ENCODE measurements at places on chromosomes 7 and 10.

DNA sequence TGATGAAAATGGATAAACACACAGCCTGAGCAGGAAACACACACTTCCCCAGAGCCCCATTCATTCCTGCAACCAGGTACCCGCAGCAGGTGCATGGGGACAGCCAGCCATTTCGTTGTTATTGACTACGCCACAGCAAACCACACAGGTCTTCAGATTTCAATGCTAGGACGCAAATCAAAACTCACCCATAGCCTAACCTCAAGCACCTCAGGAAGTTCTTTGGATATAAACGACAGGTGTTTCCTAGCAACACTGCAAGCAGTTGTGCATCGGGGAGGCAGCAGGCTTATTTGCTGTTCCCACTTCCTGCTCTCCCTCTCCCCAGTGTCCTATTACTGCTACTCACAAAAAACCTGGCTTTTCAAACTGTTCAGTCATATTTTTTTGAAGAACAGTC lies 176.5 kb upstream of the FRMD4A start:
- DNase-seq, result no peak

- DNase-seq, result no peak
Observed at GRCh38 chr10:47370015-47370767, 13.9 kb downstream of the ZNF488 start.

DNA sequence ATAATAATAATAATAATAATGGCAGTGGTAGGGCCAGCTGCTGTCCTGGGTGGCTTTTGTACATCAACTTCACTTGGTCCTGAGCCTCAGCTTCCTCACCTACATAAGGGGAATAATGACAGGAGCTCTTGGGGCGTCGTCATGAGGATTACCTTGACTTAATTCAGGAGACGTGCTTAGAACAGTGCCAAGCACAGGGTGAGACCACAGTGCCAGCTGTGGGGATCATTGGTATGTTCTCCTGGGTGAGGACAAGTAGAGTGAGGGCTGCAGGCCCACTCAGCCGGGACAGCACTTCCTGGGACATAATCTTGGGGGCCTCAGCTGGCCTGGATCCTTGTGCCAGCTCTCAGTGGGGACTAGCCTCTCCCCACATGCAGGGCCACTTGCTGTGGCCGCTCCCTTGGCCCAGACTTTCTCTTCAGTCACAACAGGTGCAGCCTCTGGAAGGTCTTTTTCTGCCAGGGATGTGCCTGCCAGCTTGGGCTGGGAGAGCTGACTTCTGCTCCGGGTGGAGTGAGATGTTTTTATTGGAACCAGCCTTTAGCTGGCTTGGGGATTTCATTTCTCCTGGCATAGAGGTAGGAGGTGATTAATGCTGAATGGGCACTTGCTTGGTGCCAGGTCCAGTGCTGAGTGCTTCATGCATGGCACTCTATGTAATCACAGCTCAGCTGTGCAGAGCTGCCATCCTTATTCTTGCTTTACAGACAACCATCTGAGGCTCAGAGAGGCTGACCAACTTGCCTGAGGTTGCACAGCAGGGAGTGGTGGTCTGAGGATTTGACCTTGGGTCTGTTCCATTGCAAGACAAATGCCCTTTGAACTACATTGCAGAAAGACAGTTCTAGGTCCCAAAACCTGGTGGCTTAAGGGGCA lies 45.3 kb downstream of the TSPAN15 start:
- DNase-seq, result no peak

DNA sequence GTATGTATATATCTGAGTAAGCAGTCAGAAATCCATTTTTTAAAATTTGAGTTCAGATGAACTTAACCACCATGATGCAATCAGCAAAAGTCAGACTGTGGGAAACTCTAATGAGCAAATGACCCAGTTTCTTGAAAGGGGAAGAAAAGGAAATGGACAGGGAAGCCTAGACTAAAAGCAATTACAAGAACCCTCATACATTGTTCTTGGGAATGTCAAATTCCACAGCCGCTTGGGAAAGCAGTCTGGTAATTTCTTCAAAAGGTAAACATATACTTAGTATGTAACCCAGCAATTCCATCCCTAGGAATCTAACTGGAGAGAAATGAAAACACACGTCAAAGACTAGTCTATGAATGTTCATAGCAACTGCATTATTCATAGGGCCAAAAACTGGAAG lies 16.4 kb upstream of the FOXK1 start:
- DNase-seq, result no peak

DNA sequence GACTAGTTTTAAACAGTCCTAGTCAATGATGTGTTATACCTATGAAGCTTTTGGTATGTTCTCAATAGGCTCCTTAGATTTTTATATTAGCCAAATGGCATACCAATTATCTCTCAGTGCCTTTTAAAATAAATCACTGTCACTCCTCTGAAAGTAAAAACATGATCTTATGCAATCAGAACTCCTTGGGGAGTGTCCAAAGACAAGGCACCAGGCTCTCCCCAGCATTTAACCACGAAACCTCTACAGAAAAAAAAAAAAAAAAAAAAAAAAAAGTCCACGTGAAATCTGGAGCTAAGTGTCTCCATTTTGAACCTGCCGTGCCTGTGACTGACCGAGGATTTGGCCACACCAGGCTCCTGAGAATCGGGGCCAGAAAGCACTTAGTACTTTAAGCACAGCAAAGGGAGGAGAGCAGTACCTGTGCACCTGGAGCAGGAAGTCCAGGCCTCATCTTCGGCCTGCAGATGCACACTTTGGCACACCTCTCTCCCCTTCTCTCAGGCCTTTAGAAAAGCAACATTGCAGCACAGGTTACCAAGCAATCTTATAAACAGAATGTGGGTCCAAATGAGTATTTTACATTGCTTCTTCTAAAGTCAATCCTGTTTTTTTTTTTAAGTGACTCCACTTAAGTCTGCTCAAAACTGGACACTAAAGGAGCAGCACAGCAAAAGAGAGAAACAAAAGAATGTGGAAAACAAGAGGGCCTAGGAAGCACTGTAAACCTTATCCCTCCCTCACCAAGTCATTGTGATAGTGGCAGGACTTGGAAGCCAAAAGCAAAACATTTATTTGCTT lies 1.5 kb downstream of the FAM13C start:
- DNase-seq, result no peak

DNA sequence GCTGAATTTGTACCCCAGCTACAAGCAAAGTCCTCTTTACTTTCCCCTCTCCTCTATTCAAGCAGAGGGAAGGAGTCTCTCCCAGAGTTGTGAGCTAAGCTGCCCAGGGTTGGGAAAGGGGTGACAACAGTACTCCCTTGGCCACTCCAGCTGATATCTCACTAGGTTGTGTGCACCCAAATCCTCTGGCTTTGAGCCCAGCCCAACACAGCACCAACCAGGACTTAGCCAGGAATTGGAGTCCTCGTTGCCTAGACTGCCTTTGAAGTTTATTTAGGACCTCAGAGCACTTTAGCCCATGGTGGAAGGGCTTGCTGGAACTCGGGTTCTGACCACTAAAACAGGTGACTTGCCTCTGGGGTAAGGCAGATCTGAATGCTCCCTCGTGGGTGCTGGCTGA lies 35.7 kb upstream of the DYNC1I1 start:
- no peak for DNase-seq

DNA sequence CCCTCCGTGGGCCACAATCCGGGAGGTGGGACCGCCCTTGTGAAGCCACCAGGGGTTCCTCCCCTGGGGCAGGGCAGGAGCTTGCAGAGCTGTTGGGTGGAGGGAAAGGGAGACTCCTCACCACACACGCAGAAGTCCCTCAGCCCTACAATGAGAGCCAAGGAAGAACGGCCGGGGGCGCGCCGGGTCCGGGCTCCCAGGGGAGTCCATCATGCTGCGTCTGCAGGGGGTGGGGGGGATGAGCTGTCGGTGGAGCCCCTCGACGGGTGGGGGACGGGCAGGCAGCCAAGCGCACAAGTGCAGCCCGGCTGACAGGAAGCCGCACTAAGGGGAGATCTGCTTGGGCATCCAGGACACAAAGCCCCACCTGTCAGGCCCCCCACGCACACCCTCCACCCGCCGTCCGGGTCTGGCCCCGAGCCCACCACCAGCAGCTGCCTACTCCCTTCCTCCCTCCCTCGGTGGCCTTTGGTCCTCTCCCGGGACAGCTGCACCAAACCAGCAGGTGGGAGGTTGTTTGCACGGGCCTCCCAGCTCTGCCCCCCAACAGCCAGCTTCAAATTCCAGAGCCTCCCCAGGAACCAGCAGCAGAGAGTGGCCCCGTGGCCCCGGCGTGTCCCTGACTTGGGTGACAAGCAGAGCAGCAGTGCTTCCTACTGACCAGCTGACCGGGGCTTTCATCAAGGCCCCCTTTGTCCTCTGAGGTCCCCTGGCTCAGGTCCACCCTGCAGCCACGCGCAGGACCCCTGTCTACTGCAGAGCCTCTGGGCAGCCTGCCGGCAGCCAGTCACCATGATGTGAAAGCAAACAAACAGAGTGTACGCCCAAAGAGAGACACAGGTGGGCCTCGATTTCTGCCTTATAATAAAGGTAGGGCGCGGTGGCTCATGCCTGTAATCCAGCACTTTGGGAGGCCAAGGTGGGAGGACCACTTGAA lies 50.3 kb downstream of the HIP1 start:
- DNase-seq, result no peak

DNA sequence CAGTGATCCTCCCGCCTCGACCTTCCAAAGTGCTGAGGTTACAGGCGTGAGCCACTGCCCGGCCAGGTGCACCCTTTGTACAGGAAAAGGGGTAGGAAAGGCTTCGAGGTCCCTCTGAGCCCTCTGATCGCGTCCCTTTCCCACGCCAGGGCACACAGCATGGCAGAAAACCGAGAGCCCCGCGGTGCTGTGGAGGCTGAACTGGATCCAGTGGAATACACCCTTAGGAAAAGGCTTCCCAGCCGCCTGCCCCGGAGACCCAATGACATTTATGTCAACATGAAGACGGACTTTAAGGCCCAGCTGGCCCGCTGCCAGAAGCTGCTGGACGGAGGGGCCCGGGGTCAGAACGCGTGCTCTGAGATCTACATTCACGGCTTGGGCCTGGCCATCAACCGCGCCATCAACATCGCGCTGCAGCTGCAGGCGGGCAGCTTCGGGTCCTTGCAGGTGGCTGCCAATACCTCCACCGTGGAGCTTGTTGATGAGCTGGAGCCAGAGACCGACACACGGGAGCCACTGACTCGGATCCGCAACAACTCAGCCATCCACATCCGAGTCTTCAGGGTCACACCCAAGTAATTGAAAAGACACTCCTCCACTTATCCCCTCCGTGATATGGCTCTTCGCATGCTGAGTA lies 871 bp downstream of the POP7 start:
- no peak for DNase-seq

DNA sequence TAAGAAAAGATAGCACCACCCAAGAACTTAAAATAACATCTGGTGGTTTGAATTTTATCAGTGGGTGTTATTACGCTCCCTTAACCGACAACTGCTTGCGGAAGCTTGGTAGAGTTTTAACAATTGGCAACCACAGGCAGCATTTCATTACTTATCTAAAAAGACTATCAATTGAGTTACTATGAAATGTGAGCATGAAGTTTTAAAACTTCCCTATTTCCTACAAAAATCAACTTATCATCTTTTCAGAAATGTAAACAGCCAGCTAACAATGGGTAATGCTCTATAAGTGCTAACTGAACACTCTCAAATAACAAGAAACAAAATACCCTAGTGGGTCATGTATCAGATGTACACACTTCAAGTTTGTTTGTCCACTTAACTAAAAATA lies 68.8 kb downstream of the OSBPL3 start:
- no peak for DNase-seq

DNA sequence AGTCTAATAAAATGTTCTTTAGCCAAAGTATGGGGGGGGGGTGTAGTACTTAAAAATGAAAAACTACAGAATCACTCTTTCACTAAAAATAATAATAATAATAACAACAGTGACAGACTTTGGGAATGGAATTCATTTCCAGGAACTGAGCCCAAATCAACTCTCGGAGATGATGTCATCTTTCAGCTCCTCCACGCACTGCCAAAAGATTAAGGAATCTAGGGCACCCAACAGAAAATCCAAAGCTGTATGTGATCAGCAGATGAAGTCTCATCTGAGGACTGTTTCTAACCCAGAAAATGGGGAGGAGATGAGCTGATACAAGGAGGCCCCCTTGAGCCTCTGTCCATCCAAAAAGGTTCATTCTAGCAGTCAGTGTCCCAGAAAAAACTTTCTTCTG lies 54.5 kb downstream of the GRB10 start:
- no peak for DNase-seq

DNA sequence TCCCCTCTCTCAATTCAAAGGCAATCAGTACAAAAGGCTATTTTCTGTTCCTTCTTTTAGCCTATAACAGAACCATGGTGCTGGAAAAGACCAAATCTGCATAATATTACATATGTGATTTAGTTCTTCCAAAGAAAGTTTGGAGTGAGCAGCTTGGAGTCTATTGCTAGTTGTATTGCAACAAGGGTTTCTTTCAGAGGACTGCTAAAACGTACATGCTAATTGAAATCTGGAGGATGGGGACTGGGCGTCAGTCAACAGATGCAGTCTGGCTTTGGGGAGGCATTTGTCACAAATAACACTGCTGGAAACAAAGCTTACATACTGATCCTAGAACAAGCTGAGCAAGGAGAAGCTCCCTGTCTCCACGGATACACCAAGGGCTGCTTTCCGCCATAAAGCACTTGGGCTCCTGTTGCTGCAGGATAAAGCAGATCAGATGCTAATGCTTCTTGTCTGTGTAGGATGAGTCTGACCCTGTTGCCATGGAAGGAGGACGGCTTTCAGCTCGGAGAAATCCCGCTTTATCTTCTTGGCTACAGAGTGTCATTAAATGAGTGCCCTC lies 883.5 kb downstream of the SORCS1 start:
- DNase-seq, result no peak

DNA sequence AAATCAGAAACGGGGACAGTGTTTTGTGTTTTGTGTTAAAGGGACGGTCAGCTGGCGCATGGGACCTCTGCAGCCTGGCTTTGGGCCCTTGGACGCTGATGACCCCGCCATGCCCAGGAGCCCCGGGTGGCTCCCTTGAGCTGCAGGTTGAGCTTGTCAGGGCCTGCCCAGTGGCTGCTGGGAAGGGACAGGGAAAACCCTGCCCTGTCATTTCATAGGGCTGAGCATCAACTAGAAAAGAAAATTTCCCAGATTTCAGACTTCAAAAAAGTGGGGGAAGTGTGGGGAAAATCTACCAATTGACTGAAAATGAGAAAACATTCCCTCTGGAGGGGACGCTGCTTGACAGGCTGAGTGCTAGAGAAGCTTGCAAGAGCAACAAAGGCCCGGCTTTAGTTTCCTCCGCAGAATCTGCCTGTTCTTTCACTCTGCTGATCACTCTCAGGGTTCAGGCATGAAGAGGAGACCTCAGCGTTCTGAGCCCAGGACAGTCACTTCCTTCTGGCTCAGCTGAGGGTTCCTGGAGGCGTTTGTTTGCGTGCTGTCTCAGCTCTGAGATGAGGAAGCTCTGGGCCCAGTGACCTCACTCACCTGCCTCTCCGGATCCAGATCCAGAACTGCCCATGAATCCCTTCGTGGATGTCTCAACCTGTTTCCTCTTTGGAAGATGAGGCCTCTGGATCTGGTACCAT lies 18.6 kb upstream of the DNAJB6 start:
- no peak for DNase-seq

- no peak for DNase-seq
Observed at GRCh38 chr7:80721883-80722615, 83.6 kb downstream of the CD36 start.

GRCh38 chr10:42801135-42801534 lies 18.5 kb downstream of the BMS1 start:
- DNase-seq, result no peak

GRCh38 chr10:79328737-79329504 lies 18.3 kb upstream of the PPIF start:
- DNase-seq, result no peak
